ENCODE measurements at places on chromosomes 2 and 18.

DNA sequence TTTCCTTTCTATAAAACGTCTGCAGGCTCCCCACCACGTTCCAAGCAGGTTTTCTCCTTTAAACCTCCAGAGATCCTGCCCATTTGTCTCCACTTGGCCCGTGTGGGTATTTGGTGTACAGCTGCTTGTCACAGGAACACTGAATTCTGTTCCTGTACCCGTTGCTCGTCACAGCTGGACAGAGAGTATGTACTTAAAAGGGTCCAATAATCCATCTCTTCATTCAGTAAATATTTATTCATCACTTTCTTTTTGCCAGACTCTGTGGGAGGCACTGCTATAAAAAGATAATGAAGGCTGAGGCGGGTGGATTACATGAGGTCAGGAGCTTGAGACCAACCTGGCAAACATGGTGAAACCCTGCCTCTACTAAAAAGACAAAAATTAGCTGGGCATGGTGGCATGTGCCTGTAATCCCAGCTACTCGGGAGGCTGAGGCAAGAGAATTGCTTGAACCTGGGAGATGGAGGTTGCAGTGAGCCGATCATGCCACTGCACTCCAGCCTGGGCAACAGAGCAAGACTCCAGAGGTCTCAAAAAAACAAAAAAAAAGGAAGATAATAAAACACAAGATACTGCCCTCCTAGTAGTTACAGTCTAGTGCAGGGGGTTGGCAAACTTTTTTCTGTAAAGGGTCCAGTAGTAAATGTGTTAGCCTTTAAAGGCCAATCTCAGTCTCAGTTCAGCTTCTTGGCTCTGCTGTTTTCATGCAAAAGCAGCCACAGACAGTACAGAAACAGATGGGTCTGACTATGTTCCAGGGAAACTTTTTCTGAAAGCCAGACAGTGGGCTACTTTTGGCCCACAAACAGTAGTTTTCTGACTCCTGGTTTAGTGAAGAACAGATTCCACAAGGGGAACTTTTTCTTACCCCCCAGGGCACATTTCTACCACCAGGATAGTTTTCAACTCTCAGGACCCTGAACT, 309.9 kb upstream of the RAB12 start:
- no peak for DNase-seq

- DNase-seq = peak; percentile 54
Measured at GRCh38 chr2:45610281-45611019, 617 bp downstream of the SRBD1 start.

DNA sequence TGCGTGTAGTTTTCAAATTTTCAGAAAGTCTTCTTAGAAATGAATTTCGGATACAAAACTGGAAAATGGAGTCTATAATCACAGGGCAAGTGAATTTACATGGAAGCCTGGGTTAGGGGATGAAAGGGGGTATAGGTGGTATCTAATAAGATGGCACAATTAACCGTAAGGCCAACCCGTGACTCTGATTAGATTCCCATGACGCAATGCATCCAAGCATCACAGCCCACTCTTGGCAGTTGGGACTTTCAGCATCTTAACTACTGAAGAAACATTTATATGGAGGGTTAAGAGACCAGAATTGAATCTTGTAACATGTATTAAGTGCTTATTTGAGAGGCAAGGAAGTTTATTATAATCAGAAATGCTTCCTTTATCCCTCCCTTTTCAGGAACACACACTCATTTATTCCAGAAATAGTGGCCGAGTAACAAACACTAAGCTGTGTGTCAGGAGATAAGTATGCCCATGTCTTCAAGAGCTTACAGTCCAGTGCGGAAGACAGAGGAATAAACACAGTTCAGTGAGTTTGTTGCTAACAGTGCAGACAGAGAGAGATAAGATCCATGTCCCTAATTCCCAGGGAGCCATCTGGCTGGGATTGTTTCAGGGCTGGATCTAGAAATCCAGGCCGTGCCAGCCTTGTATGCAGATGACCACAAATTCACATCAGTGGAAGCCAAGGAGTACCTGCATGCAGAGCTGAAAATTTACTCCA, 151.2 kb downstream of the ANTXR1 start:
- no peak for DNase-seq

GRCh38 chr18:70469916-70470315, 181.1 kb downstream of the SOCS6 start:
- no peak for DNase-seq

DNA sequence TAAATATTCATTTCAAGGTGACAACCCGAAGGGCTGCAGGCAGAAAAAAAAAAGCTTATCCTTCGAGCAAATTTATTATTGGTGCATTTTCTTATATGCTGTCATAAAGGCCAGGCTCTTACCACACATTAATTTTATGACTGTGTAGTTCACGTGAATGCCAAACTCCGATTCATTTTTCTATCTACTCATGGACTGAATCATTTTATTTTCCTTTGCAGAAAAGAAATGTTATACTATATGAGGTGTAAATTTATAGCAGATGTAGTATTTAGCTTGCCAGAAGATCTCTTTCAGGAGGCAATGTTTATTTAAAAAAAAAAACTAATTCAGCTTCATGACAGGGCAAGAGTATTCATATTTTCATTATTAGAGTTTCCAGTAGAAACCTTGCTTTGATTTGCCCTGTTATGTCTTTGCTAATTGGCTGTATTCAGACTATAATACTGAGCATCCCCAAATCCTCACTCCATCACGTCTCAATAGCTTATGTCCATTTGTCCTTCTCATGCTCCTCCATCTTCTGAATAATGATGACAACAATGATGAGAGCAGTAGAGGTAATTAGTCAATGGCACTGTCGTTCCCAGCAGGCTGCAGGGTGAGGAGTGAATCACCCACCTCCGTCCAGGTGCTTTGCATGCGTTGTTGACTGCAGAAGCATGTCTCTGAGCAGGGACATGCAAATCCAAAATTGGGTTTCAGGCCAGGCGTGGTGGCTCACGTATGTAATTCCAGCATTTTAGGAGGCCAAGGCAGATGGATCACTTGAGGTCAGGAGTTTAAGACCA, 101.1 kb upstream of the RAB12 start:
- no peak for DNase-seq

DNA sequence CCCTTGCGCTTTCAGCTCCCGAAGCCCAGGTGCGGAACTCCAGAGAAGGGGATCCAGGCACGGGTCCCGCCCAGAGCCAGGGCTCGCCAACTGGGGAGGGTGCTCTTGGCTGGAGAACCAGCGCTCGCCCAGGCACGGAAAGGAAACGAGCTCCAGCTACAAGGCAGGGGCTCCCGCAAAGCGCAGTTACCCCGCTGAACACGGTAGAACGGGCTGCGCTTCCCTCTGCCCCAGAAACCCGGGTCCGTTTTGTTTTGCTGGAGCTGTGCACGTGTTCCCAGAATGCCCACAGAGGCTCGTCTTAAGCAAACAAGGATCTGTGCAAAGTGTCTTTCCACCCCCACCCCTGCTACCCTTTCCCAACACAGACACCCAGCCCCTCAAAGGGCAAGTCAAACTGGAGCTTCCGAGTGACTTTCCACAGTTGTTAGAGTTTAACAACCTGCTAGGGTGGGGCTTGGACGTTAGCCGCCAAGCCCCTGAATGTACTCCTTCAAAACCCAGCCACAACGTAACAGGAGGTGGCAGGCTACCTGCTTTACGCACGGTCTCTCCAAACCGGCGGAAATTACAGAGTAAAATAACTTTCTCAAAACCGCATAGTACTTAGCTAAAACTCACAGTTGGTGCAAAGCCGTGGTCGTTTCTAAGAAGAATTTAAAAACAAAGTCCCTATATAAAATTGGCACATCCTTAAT, 775 bp downstream of the RNF125 start:
- DNase-seq = peak; percentile 60

- no peak for DNase-seq
Measured at GRCh38 chr2:203797712-203798111, 69.9 kb upstream of the CTLA4 start.

DNA sequence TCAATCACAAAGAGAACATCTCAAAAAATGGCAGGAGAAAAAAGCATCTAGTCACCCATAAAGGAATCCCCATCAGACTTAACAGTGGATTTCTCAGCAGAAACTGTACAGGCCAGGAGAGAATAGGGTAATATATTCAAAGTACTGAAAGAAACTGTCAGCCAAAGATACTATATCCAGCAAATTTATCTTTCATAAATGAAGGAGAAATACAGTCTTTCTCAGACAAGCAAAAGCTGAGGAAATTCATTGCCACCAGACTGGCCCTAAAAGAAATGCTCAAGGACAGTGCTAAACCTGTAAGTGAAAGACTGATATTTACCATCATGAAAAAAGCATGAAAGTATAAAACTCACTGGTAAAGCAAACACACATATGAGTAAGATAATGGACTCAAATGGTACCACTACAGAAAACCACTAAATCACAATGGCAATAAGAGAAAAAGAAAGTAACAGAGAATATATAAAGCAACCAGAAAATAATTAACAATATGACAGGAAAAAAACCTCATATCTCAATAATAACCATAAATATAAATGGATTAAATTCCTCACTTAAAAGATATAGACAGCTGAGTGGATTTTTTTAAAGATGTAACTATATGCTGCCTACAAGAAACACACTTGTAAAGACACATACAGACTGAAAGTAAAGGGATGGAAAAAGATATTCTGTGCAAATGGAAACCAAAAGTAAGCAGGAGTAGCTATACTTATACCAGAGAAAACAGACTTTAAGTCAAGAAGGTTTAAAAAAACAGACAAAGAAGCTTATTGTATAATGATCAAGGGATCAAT, 83.4 kb upstream of the STK39 start:
- no peak for DNase-seq

DNA sequence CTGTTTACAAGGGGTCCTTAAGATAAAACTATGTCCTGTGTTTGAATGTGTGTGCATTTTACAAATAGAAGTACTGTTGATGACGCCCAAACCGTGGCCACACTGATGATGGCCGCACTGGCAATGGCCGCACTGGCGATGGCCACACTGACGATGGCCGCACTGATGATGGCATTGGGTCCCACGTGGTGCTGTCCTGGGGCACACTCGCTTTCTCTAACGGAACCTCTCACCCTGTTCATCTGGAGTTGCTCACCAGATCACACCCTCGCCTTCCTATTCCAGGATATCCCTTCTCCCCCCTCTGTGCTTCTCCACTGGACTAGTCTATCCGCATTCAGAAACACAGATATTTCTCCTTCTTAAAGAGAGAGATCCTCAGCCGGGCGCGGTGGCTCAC, 192.4 kb downstream of the EIPR1 start:
- DNase-seq = no peak

GRCh38 chr2:166127217-166128155, at the start of gene SCN1A:
TSS of gene SCN1A (minus strand) at chr2:166128020. CDS start at chr2:166073621, 54,399 bp downstream.
- DNase-seq = no peak

- no peak for DNase-seq
Measured at GRCh38 chr18:13379930-13380690, 161.6 kb downstream of the LDLRAD4 start.

- no peak for DNase-seq
Measured at GRCh38 chr2:159788253-159788652, 9.8 kb downstream of the CD302 start.

All from activated CD4-positive, alpha-beta T cell treated with anti-CD3 and anti-CD28 coated beads for 48 hours (primary cell).